Mesenteric fat pad (tissue), 1 donor: ENCODE measurements at places on chromosomes 2 and 18.

DNA sequence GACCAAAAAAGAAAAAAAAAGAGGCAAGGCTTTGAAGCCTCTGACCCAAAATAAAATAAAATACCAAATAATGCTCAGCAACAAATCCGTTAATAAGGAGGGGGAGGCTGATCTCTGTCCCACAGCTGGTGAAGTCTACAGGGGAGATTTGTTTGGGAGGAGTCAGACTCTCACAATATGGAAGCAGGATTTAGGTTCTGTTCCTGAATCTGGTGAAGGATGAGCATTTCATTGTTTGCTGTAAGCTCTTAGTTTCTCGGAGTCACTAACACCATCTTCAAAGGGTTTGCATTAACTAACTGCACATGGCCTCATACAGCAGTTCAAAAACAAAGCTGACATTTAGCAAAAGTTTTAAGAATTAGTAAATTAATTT, 339.4 kb upstream of the TNP1 start:
- no peak for DNase-seq

- no peak for DNase-seq
Measured at GRCh38 chr18:24875286-24875685, 414.8 kb downstream of the HRH4 start.

DNA sequence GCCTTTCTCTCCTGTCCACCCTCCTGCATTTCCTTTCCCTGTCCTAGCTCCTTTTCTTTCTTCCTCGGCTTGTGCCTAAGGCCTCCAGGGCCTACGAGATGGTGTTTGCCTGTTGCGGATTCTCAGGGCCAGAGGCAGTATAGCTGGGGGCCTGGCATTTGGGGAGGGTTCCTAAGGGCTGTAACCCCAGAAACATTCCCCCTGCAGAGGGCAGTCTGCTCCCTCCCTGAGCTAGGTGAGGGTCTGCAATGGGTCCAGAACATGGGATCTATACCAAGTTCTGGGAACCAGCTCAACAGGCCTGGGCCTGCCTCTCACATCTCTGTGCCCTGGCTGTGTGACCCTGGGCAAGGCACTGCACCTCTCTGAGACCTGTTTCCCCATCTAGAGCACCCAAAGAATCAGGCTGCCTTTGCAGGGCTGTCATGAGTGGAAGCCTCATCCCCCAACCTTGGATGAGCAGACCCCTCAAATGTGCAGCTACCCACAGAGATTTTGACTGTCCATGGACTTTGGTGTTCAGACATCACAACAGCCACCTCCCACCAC, 97.5 kb downstream of the GLI2 start:
- no peak for DNase-seq

GRCh38 chr2:85326406-85327159, 1.2 kb downstream of the TGOLN2 start:
- no peak for DNase-seq

- DNase-seq: no peak
Measured at GRCh38 chr18:50194631-50195532, at the start of gene MYO5B. MYO5B (minus strand) TSS chr18:50195147; CDS start chr18:50194793, 354 bp downstream.

GRCh38 chr2:32699151-32699550, 71.3 kb downstream of the TTC27 start:
- DNase-seq: no peak

DNA sequence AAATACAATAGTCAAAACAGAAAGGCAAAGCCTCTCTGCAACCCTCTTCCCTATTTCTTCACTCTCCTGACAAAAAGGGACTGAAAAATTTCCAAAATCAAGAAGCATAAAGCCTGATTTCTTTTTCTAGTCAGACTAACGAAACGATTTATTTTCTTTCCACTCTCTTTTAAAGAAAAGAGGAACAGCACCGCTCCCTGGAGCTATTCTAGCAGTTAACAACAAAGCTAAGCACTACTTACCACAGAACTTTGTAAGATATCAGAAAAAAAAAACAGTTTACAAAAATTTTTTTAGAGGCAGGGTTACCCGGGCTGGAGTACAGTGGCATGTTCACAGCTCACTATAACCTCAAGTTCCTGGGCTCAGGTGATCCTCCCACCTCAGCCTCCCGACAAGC, 14.4 kb upstream of the FHL2 start:
- no peak for DNase-seq

DNA sequence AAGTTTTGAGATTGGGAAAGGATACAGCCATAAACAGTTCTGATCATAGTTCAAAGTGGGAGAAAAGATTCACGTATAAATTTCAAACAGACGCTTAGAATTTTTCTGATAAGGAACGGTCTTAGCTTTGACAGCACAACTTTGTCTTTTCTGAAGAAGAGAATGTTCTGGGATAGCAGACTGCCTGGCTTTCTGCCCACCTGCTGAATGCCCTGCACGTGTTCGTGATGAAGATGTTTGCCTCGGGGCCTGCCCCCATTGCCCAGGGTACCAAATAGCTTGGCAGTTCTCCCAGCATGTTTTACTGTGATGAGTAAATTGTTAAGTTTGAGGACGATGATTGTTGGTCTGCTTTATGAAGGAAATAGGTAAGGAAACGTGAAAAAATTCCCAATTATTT, 4.6 kb downstream of the MRPL33 start:
- DNase-seq: no peak

- no peak for DNase-seq
Measured at GRCh38 chr2:25132299-25132635, 36.1 kb downstream of the POMC start.

- no peak for DNase-seq
Measured at GRCh38 chr2:104923665-104924064, 69.8 kb downstream of the POU3F3 start.

DNA sequence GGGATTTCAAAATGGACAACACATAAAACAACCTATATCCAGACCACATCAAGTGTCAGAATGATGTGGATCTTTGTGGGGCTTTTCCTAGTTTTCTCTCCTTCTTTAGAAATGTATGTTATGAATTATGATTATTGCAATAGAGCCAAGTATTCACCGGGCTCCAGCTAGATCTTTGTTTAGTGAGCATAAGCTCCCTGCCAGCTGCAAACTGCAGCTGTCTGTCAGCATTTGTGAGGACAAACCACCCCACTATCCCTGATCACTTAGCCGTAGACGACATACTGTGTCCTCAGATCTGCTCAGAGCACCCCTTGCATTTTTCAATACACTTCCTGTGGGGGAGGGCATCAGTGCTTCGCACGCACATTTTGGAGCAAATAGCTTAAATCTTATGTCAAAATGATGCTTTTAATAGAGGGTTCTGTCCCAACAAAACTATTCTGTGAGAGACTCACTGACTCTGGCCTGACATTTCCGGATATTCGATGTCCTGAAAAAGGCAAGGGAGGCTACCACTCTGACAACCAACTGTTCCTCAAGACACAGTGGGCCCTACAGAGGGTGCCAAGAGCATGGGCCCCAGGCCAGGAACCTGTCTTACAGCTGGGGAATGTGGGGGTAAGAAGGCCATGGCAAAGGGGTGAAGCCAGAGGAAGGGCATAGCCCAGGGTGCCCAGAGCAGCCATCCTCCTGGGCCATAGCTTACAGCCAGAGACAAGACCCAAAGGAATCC, 346.0 kb downstream of the ARHGAP15 start:
- no peak for DNase-seq

- DNase-seq: peak; percentile 81
Measured at GRCh38 chr2:217801115-217801531, 201.7 kb downstream of the TNS1 start.

GRCh38 chr2:79082987-79083386, 4.8 kb downstream of the REG1B start:
- no peak for DNase-seq

- no peak for DNase-seq
Measured at GRCh38 chr2:196944570-196944969, 18.1 kb upstream of the PGAP1 start.

GRCh38 chr2:128644718-128645256, 326.1 kb upstream of the HS6ST1 start:
- DNase-seq: peak; percentile 26

GRCh38 chr18:47254341-47254939, 3.0 kb upstream of the SKOR2 start:
- DNase-seq: no peak

- no peak for DNase-seq
Measured at GRCh38 chr2:129923265-129924091, 56.0 kb upstream of the RAB6C start.

- DNase-seq: no peak
Measured at GRCh38 chr2:100215371-100215770, 73.0 kb upstream of the AFF3 start.

DNA sequence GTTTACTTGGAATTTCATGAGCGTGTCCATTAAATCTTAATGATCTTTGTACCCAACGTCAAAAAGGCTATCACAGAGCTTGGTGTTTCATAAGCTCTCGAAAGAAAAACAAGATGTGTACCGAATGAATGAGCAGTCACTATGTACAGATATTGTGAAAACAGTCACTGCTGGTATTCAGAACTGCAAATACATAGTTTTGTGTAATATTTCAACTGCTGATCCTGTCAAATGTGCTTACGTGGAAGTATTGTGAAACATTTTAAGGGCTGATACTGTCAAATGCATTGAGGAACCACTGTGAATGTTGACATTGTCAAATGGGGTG, 184.2 kb upstream of the KLHL29 start:
- no peak for DNase-seq

DNA sequence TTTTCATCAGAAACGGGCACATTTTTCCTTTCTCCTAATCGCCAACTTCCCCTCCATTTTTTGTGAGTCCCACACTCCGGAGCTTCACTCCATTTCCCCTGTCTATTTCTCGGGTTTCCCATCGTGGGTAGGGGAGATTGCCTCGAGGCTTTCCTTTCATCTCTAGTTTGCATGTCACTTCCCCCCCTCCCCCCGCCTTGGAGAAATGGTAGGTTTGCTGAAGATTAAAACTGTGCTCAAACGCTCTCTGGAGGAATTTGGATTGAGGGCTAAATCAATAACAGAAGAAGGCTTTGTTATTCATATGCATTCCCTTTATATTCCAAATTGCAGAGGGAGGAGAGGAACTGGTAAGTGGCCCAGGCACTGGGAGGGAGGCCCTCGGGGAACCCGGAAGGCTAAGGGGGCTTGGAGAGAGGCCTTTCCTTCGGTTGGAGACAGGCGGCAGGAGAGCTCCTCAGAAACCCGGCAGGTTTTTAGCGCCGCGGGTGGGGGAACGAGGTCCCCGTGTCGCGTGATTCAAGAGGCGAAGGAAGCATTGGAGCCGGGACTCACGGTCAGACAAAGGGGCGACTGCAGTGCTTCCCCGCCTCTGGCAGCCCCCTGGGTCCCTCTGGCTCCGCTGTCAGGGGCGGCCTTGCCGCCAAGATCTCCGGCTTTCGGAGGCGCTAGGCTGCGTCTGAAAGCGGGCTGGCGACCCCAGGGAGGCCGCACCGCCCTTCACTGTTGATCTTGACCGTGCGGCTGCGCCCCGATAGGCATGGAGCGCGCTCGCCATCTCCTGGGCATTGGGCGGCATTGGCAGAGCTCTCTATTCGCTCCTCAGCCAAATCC, 2.4 kb upstream of the HOXD12 start:
- peak; percentile 89 for DNase-seq

DNA sequence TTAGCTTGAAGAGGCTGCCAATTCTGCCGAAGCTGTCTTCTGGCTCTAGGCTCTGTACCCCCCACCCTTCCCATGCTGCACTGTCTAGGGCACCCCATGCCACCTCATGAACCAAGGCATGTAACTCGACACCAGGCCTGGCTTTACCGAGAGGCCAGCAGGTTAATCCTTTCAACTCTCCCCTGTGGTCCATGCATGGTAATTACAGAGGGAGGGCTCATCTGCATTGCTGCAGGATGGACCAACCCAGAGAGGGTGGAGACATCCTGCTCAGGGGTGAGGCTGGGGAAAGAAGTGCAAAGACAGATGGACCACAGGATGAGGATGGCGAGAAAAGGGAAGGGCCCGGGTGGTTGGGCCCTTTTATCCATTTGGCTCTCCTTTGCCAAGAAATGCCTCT, 65.8 kb downstream of the KCTD1 start:
- DNase-seq: no peak

- DNase-seq: no peak
Measured at GRCh38 chr2:234978466-234979203, 26.8 kb downstream of the SH3BP4 start.

GRCh38 chr2:217849154-217849975, 153.4 kb downstream of the TNS1 start:
- DNase-seq: no peak

GRCh38 chr18:45521777-45522176, 93.5 kb upstream of the SLC14A2 start:
- no peak for DNase-seq

DNA sequence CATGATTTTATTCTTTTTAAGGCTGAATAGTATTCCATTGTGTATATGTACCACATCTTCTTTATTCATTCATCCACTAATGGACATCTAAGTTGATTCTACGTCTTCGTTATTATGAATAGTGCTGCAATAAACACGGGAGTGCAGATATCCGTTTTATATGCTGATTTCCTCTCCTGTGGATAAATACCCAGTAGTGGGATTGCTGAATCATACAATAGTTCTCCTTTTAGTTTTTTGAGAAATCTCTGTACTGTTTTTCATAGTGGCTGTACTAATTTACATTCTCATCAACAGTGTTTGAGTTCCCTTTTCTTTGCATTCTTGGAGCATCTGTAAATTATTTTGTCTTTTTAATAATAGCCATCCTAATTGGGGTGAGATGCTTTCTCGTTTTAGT, 114.5 kb downstream of the RGPD3 start:
- no peak for DNase-seq

DNA sequence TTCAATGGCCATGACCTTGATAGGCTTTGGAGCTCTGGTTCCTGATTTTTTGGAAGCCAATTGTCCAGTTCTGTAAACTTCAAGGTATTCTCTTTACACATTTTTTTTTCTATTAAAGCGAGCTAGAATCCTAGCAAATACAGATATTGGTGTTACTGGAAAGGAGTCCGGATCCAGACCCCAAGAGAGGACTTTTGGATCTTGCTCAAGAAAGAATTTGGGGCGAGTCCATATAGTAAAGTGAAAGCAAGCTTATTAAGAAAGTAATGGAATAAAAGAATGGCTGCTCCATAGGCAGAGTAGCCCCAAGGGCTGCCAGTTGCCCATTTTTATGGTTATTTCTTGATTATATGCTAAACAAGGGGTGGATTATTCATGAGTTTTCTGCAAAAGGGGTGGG, 45.1 kb downstream of the CD8B2 start:
- no peak for DNase-seq

DNA sequence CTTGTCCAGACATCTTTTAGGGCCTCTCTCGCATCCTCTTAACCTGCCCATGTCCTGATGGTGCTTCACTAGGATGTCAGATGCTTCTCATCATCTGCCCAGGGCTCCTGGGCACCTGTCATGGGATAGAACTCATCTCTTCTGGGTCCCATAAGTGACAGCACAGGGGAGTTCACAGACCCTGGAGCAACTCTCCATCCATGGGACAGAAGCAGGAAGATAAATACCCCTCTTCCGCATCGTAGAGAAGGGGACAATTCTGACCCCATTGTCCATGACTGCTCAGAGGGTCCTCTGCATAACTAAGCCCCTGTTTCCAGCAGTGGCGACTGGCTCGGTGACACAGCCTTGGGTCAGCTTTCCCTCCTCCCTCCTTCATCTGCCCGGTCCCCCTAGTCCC, 82.3 kb downstream of the TWIST2 start:
- peak; percentile 45 for DNase-seq

GRCh38 chr2:172231508-172231907, 128.8 kb upstream of the DLX2 start:
- DNase-seq: no peak

DNA sequence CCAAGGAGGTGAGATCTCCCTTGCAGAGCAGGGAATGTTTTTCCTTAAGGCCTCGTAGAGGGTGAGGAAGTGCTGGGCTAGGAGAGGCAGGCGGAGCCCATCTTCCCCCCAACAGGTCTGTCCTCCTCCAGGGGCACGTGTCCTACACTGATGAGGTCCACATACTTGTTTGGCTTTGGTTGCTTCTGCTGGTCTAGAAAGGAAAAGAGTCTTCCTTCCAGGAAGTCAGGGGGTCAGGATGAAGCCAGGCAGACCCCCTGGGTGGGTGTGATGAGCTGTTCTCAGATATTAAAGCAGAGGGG, 6.0 kb downstream of the SH3BP4 start:
- DNase-seq: peak; percentile 53
